ENCODE measurements at places on chromosomes 6 and 20. TPM values are rescaled to one million over a fixed set of nuclear protein-coding genes. Genes with fewer than 3 reads are reported as not detected.

DNA sequence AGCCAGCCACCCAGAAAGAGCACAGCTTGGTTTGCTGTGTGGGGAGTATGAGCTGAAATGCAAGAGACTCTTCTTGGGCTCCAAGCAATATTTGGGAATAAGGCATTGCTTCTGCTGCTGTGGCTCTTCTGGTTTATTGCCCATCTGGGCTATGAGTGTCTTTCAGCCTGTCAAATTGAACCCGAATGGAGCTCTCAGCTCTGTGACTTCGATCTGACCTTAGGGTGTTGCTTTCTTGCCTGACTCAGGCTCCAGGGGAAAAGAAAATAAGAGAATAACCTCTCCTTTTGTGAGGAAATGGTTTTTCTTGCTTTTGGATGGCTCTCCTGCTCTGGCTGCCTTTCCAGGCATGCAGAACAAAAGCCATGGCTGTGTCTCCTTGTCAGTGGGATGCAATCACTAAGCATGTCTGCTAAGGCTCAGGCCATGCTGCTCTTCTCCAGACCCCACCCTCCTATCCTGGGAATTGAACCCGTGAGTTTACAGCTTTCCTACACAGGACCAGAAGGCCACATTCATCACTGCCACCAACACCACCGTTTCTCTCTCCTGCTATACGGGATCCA is 169.4 kb upstream of the JAG1 start:
- no peak for DNase-seq

- DNase-seq = no peak
Observed at GRCh38 chr20:35133735-35134134, 13.4 kb downstream of the EDEM2 start.

GRCh38 chr20:46056970-46057855 is 28.2 kb downstream of the SLC12A5 start:
- no peak for DNase-seq

DNA sequence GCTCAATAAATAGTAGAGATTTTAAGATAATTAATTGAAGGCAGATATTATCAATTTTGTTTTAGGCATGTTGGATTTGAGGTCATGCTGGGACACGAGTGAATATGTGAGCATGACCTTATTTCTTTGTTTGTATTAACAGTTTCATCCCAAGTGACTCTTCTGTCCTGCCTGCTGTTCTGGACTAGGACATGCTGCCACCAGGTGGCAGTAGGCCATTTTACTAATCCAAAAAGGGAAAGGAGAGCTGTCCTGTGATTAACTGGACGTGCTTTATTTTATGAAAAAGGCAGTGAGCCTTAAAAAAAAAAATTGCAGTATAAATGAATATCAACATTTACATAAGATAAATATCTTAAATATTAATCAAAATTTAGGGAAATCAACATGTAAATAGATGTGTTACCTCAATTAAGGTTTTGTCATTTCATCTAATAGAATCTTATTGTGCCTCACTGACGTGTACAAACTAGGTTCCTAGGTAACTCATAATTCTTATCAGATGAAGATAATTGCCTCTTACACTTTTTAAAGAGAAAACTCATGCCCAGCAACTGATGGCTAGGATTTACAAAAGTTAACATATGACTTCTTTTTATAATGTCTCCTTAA is 49.8 kb downstream of the FRK start:
- DNase-seq = peak; percentile 41

The CBLN4 gene
- total RNA-seq = not detected

The BMP7 gene
- total RNA-seq = not detected

Measured in naive thymus-derived CD8-positive, alpha-beta T cell (primary cell).